ENCODE measurements at places on chromosomes 6 and 20.

GRCh38 chr20:63145156-63145555, 70.8 kb downstream of the YTHDF1 start:
- DNase-seq, result no peak

- no peak for DNase-seq
Observed at GRCh38 chr6:113370508-113371502, 486.3 kb upstream of the MARCKS start.

- DNase-seq, result peak; percentile 94
Observed at GRCh38 chr6:136772685-136773472, 19.4 kb downstream of the MAP3K5 start.

DNA sequence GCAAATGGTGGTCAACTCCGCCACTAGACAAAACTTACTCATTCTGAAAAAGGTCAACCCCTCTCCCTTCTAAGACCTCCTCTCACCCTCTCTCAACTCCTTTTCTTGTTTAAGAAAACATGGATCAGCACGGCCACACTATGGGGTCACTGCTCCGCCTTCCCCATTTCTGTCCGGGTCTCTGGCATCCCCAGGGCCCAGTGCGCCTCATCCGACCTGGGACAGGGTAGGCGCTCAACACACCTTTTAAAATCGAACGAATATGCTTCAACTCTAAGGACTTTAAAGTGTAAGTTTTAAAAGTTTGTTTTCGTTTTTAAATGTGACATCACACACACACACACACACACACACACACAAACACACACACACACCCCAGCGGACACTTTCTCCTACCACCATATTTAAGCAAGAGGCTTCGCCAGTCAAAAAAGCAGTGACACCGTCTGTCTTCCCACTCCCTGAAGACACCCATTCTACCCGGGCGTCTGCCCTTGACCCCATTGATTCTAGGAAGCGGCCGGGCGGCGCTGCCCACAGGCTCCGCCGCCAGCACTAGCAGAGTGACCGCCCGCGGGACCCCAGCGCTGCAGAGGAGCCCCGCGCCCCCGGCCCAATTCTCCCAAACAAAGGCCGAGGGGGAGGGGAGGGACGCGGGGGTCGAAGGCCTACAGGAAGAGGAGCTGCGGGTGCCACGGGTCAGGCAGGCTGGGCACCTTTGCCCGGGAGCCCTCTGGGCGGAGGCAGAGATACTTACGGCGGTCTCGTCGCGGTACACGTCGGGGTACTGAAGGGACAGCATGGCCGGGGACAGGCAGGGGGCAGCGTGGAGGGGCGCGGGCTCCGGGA, 568 bp downstream of the PREP start:
- DNase-seq, result peak; percentile 65

DNA sequence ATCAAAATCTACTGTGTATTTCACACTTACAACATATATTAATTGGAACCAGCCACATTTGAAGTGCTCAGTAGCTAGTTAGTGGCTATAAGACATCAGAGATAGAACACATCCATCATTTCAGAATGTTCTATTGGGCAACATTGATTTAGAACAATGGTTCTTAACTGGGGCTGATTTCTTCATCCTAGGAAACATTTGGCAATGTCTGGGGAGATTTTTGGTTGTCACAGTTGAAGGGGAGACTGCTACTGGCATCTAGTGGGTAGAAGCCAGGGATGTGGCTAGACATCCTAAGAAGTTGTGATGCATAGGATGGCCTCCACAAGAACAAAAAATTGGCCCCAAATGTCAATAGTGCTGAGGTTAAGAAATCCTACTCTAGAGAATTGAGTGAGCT, 132.5 kb downstream of the OLIG3 start:
- no peak for DNase-seq

DNA sequence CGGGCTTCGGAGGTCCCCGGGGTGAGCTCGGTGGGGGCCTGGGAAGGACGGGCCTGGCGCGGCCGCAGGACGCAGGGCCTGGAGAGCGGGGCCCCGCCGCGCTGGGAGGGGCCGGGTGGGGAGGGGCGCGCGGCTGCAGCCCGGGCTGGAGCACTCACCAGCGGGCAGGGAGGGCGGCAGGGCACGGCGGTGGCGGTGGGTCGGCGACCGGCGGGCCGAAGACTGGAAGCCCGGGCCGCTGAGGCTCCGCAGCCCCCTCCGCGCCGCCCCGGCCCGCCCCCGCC, at the start of gene GATA5:
GATA5 (minus strand) TSS at position 224 of the 284 bp plus-strand sequence. CDS start 474 bp downstream, outside the sequence.
- no peak for DNase-seq

DNA sequence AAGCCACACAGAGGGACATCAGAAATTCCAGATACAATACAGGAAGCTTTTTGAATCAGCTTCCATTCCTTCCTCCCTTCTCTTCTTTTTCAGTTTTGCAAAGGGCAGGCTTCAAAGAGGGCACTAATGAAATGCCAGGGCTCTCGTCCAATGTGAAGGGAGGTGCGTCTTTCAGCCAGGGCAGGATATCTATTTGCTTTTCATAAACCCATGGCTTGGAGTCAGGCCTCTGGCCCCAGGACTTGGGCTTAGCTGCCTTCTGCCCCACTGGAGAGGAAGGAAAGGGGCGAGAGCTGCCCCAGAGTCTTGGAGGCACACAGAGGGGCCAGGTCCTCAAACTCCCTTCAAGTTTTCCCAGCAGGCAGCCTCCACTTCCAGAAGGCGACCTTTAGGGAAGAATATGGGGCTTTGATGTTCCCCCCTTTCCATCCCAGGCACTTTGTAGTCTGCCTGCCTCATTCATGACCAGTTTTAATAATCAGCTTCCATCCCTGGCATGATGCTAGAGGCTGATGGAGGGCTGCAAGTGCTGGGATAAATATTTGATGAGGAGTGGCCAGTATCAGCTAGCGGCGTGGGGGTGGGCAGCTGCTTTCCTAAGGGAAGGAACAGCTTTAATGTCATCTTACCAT, 234.8 kb downstream of the NRN1 start:
- DNase-seq, result no peak

DNA sequence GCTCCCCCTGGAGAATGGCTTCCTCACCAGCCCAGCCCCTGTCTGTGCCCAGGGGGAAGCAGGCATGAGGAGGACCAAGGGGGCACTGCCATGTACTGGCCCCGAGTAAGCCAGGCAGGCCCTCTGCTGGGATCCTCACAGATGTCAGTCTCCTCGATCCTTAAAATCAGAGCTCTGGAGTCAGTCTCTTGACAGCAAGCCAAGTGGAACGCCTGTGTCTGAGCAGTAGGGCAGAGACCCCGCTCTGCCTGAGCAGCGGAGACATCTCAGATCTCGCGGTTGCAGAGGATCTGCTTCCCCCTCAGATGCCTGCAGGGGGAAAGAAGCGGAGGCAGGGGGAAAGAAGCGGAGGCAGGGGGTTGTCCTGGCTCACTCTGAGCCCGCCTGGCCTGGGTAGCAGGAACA, 92.6 kb downstream of the SNX5 start:
- no peak for DNase-seq

DNA sequence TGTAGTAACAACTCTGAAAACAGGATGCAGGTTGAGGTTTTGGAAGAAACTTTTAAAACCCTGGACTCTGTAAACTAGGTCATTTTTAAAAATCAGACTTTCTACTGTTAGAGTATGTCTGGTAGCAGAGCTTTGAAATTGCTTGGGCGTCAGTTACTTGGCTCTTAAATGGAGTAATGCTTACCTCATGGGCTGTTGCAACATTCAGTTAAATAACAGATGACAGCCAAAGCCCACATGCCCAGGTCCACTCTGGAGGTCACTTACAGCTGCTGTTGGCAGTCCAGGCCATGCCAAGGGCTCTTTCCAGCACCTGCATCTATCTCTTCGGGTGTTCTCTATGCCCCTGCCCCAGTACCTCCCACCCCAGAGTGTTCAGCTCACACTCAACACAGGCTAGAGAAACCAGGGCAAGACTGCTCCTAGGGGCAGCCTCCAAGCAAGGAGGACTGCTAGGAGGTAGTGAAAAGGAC, 96.4 kb downstream of the BANF2 start:
- DNase-seq, result no peak

DNA sequence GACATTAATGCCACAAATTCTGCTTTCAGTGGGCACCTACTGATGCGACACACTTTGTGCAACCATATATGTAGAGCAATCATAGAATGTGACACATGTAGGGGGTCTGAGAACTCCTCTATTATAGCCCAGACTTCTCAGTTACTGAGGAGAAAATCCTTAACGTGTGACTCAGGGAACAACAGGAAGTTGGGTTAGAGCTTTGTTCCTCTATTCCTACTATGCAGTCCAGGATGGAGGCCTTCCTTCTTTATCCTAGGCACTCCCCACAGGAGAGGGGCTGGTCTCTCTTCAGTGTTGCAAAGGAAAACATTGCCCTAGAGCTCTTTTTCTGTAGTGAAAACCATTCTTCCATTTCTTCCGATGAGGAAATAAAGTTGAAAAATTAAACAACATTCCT, 39.6 kb upstream of the RCAN2 start:
- DNase-seq, result no peak

DNA sequence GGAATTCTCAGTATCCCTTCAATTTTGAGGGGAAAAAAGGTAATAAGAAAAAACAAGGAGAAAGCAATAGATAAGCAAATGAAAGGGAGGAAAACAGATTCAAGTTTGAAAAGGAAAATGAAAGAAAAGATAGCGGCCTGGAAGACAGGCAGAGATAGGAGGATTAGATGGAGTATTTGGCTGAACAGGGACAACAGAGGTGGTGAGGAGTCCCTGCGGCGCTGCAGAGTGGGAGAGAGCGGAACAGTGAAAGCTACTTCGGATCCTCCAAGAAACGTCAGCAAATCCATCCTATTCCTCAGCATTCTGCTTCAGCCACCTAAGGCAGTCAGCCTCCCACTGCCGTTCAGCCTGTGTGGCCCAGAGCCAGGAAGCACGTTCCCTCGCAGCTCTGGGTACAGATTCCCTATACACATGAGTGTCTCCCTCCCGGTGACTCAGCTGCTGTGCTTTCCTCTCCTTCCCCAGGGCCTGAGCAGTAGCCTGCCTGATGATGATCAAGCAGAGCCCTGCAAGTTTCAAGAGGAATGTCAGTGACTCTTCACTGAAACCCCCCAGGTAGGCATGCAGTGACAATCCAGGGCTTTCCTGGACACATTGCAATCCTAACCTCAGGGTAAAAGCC, 43.4 kb upstream of the CDYL start:
- no peak for DNase-seq

DNA sequence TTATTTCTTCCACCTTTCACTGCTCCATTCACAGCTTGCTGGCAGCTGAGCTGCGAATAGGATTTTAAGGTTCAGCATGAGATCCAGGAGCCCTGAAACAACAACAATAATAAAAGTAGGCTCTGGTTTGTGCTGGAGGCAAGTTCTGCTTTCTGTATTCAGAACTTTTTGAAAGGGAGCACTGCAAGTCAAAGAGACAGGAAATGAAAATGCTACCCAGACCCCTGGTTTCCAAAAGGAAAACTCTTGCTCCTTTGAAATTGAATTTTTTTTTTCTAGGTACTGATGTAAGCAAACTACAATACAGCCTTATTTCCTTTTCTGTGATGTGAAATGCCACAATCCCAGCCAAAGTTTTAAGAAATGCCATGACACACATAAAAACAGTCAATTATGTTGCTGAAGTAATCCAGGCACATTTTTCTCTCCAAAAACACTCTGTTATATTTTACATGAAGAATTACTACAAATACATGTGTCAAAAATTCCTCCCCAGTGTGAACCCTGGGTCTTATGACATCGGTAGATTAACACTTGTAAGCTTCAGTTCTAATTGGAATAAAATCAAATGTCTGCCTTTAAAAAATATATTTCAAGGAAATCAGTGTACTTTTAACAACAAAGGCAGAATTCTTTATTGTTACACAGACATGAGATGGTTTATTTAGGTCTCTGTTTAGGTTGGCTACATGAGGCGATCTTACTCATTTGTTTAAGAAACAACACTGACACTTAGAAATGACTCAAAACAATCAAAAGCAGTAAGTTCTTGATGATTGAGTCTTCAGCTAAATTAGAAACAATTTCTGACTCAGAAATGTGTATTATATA, 656.7 kb downstream of the EPHA7 start:
- no peak for DNase-seq

GRCh38 chr20:44004306-44004915, 89.8 kb downstream of the TOX2 start:
- no peak for DNase-seq

- no peak for DNase-seq
Observed at GRCh38 chr6:1503811-1504210, 105.9 kb upstream of the FOXC1 start.

- no peak for DNase-seq
Observed at GRCh38 chr6:7144872-7145584, 37.3 kb downstream of the RREB1 start.

- peak; percentile 70 for DNase-seq
Observed at GRCh38 chr6:32954986-32955802, 2.3 kb upstream of the HLA-DMA start.

- no peak for DNase-seq
Observed at GRCh38 chr6:81608776-81609175, 143.7 kb downstream of the TENT5A start.

- no peak for DNase-seq
Observed at GRCh38 chr6:19028201-19028600, 641.1 kb downstream of the RNF144B start.

DNA sequence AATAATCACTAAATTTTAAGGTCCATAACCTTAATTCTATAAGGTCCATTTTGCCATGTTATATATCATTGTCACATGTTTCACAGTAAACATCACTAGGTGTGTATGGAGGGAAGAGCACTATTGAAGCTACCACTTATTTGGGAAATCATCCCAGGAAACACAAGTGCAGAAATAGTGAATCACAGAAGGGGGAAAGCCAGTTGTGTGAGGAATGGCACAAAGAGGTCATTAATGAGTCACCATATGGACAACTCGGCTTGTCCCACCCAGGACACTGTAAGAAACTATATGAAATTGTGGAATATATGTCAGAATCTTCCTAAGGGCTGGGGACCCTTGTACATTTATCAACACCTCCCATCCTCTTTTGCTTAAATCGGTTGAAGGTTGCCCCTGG, 13.7 kb downstream of the BTN3A1 start:
- DNase-seq, result no peak

DNA sequence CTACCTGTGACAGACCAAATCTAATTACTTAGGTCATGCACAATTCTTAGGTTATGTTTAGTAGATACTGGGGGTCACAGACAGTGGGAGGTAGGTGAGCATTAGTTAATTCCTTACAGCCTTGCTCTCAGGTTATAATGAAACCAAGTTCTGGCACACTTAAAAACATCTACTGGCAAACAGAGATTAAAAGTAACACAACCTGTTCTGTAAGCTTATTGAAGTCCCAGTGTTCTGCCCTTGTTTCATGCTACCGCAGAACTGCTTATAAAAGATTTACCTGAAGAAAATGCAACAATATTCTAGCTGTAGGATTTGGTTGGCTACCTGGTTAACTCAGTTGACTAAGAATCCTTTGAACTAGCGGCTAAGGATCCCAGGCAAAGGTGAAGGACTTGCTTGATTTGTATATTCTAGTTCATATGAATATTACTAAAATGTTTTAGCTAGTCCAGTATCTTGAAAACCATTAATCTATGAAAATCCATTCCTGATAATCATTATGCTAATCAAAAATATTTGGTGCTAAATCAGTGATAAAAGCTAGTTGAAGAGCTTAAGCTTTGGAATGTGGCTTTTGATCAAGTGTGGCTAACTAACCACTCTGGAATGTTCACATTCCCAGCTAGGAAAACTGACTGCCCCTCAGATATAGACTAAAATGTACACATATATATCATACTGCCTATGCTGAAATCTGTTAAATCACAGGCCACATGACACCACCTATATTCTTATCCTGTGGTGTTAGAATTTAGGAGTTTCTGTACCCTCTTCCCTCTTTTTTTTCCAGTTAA, 7.2 kb downstream of the PEX3 start:
- no peak for DNase-seq

All from GM12865 (cell line).